ENCODE measurements at places on chromosomes 2 and 18.
A peak's percentile ranks its signal among the peaks of the same experiment; 100 is the strongest.

- no peak for DNase-seq
These were observed 155.4 kb upstream of the SMIM21 start for GRCh38 chr18:75582940-75583339.

DNA sequence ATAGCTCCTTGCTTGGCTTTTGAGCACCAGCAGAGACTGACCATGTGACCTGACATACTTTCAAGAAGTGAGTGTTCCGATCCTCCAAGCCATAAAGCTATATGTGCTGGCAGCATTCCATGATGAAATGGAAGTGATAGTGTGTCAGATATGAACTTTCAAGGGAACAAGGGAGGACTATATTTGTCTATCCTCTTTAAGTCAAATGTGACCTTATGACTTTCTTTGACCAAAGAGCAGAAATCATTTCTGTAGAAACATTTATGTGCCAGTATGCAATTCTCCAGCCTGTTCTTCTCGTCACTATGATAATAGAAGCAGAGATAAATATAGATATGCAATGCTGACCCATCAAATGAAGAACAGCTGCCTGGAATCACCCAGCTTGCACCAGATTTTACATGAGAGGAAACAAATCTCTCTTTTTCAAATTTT, 14.4 kb downstream of the HYCC2 start:
- DNase-seq: no peak

GRCh38 chr2:81050580-81051095, 746.1 kb upstream of the LRRTM1 start:
- DNase-seq: no peak

DNA sequence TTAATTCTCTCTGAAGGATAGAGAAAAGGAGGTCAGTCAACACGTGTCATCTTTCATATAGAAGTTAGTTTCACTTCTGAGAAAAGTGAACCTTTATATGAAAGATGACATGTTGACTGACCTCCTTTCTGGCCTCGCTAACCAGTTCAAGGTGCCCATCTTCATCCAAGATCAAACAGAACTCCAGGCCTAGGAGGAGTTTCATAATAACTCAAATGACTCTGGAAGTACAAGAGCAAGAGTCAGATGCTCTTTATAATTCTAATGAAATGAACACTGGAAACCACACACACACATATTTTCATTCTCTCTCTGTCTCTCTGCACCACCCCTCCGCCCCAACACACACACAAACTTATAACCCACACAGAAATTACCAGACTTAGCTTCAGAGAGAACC, 16.3 kb downstream of the ANKRD44 start:
- DNase-seq: no peak

DNA sequence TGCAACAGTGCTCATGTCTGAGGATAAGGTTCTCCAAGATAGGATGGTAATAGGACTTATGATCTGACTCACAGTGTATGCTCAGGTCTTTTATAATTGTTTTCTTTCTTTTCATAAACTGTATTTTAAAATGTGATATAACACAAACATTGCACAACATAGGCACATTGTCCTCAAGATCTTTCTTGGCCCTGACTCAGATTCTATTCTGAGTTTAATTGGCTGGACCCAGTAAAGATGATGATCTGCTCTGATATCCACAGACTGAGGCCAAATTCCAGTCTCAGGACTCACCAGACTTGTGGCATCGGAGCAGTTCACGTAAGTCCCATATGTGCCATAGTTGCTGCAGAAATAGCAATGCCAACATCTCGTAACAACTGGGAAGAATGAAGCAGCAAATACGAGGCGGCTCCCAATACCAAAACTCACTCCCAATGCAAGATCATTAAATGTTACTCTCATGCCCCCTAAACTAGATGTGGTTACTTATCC, 448.9 kb upstream of the SLC14A2 start:
- no peak for DNase-seq

GRCh38 chr18:11955239-11956029, 25.9 kb upstream of the IMPA2 start:
- DNase-seq: no peak

DNA sequence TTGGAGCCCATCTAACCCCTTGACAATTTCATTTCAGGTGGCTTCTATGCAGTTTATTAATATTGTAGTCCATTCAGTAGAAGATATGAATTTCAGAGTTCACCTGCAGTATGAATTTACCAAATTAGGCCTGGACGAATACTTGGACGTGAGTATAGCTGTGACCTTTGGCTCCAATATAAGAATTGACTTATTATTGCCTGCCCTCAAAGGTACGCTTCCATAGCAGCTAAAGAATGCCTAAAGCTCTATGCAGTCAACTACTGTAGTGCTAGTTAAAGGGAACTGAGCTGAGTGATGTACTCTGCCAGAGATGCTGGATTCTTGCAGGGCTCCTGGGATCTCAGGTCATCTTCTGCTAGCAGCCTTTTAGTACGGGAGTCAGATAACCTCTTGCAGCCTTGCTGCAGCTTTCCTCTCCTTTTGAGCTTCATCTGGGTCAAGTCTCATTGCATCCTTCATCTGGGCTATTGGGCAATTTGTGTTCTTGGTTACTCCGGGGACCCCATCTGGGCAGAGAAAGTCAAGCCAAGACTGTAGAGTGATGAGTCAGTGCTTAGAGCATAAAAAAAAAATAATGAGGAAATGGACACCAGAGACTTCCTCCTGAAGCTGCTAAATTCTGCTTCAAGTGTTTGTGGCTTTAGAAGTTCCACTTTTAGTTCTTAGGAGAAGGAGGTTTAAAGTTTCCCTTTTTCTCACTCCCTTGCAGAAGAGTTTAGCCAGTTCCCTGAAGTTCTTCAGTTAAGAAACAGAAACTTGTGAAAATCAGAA, 105.6 kb downstream of the PRPF40A start:
- peak; percentile 78 for DNase-seq

- peak; percentile 84 for DNase-seq
These were observed 108.7 kb downstream of the DPP10 start for GRCh38 chr2:114550895-114551793.

DNA sequence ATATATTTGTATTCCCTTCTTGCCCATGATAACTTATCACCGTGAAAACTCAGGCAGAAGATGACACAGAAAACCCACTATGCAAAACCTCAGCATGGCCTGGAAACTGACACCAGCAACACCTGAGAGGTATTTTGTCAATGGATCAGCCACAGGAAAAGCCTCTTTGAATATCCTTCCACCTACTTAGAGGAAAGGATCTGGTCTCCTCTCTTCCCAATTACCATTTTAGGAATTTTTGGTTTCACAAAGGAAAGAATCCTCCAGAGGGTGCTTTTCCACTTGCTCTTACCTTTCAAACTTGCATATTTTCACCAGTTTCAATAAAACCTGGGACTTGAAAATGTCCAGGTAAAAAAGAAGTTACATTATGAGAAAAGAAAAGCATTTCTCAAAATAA, 20.0 kb upstream of the MEIS1 start:
- DNase-seq: no peak

- no peak for DNase-seq
These were observed 28.7 kb upstream of the ATP8B1 start for GRCh38 chr18:57831597-57832377.

- peak; percentile 81 for DNase-seq
These were observed 621 bp upstream of the KCNS3 start for GRCh38 chr2:17877811-17878280.

DNA sequence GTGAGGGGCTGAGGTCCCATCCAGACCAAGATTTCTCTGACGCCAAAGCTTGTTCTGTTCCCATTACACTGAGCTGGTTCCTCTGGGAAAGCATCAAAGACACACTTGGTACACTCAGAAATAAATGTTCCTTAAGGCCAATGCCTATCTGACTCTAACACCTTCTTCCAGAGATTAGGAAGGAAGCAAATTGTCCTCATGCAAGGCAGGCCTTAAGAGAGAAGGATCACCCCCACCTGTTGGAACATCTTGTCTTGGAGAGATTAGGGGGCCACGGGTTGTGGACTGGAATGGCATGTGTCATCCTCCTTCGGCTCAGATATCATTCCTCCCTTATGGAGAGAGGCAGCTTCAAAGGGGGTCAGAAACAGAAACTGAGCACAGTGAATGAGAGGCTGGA, 100.2 kb downstream of the ANKRD44 start:
- DNase-seq: no peak

DNA sequence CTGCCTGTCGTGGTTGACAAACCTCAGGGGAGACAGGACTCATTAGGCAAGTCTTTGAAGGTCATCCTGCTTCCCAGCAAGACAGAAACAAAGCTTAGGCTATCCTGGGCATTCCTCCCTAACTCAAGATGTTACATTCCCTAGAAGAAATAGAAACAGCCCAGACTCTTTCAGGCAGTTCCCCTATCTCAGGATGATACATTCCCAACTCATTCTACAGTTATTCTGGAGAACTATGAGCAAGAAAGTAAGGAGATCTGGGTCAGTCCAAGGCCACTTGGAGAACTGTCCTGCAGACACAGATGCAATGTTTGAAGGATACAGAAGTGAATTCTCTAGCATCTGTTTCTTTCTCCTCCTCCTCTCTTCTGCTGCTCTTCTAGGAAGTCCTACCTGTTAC, 220.1 kb upstream of the NCKAP5 start:
- no peak for DNase-seq

- DNase-seq: no peak
These were observed 571.2 kb upstream of the TNP1 start for GRCh38 chr2:217430916-217431576.

DNA sequence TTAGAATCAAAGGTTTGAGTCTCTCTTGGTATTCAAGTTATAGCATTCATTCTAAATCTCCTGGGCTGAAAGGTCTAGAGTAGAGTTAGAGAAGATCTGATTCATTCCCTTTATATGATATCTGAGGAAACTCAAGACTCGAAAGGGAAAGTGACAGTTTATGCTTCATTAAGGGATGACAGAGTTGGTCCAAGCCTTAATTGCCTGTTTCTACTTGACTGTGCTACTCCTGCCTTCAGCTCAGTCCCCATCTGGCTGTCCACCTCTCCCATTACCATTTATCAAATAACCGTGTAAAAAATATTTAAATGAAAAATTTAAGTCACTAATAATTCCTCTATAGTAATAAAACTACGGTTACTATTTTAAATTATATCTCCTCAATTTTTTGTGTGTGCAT, 537.1 kb upstream of the MEX3C start:
- DNase-seq: no peak

DNA sequence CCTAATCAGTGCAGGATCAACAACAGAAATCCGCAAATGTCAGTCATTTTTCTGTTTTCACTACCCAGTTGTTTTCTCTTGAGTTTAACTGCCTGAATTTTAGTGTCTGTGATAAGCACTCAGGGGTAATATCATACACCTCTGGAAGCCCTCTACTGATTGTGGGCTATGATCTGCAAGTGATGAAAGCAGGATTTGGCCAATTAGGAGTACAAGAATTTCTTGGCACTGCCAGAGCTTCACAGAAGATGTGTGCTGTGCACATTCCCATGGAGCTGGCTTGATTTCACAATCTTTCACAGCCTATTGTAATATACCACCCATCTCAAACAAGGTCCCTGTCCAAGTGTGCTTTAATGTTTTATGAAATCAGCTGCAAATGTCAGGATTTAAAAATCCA, 27.3 kb upstream of the TDRD15 start:
- DNase-seq: peak; percentile 7
